ENCODE measurements at places on chromosomes 4 and X.

- no peak for DNase-seq
These were observed 94.0 kb downstream of the COL4A6 start for GRCh38 chrX:108344216-108344615.

GRCh38 chrX:110966091-110966454 lies 129.9 kb upstream of the PAK3 start:
- no peak for DNase-seq

DNA sequence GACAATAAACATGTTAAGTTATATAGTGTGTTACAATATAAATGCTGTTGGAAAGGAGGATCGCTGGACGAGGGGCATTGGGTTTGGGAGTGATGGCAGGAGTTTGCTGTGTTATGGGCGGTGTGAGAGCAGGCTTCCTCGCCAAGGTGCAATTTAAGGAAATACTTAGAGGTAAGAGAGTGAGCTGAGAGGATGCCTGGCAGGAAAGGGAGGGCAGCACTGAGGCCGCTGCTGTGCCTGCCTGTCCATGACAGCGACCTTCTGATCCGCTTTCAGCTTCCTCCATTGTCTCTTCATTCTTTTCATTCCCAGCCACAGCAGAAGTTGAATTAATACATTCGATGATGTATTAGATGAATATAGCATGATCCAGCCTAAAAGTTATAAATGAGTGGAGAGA lies 41.2 kb upstream of the TBC1D14 start:
- DNase-seq, result no peak

DNA sequence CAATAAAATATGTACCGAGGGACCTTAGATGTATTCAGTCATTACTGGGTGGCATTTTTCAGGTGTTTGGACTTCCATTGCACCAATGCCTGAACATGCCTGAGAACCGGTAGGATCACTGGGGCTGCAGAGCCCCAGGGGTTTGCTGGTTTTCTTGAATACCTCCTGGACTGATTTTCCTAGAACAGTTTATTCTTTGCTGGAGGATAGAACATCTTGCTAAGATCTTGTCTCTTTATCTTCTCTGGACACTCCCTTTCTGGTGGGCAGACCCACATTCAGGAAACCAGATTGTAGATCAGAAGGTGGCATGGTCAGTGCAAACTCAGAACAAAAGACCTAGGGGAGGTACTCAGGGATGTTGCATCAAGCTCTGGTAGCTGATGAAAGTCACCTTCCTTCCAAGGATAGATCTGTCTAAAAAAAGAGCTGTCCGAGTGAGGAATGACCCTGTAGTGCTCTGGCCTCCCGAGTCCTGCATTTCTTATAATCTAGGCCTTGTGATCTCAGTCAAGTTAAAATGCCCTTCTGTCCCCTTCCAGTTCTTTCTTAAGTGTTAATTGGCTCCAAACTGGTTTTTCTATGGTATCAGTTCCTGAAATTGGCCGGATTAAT lies 84.8 kb downstream of the CLDN34 start:
- DNase-seq, result no peak

DNA sequence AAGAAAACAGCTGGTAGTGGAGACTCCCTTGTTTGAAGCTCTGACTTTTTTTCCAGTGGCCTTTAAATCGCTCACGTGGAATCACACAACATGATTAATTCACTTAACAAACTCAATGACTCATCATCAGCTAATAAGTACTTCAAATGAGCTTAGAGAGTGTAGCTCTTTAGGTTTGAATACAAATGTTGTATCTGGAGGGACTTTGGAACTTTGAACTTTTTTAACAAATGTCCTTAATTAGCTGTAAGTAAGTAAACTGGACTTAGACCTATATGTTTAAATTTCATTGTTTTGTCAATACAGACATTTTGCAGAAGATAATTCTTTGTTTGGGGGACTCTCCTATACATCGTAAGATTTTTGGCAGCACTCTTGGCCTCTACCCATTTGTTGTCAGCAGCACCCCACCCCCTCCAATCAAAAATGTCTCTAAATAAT lies 581.1 kb downstream of the SPRY1 start:
- DNase-seq, result no peak

GRCh38 chr4:36187723-36188333 lies 56.5 kb downstream of the ARAP2 start:
- no peak for DNase-seq

- DNase-seq, result no peak
These were observed 45.5 kb downstream of the TBL1X start for GRCh38 chrX:9510366-9510765.

DNA sequence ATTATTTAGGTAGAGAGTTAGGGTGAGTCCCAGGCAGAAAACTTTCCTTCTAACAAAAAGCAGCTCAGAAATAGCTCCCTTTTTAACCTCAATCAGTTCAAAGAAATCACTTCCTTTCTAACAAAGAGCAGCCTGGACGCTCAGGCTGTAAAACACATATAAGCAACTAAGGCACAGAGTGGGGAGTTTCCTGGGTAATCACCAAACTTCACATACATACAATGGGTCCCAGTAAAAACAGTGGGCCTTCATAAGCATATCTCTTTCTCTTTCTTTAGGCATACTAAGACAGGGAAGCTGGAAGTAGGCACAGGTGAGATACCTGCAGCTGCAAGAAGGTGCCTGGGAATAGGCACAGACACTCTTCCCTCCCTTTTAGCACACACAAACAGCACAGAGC lies 4.9 kb upstream of the NAF1 start:
- no peak for DNase-seq

DNA sequence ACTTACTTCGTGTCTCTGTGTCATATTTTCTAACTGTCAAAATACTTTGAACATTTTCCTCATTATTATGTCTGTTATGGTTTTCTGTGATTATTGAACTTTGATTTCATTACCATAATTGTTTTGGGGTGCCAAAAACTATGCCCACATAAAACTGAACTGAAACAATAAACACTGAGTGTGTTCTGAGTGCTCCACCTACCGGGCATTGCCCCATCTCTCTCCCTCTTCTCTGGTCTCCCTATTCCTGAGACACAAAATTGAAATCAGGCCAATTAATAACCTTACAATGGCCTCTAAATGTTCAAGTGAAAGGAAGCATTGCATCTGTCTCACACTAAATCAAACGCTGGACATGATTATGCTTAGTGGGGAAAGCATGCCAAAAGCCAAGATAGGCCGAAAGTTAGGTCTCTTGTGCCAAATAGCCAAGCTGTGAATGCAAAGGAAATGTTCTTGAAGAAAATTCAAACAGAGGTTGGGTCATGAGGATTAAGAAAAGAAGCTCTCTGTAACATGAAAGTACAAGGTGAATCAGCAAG lies 972.3 kb downstream of the PCDH7 start:
- DNase-seq, result no peak

DNA sequence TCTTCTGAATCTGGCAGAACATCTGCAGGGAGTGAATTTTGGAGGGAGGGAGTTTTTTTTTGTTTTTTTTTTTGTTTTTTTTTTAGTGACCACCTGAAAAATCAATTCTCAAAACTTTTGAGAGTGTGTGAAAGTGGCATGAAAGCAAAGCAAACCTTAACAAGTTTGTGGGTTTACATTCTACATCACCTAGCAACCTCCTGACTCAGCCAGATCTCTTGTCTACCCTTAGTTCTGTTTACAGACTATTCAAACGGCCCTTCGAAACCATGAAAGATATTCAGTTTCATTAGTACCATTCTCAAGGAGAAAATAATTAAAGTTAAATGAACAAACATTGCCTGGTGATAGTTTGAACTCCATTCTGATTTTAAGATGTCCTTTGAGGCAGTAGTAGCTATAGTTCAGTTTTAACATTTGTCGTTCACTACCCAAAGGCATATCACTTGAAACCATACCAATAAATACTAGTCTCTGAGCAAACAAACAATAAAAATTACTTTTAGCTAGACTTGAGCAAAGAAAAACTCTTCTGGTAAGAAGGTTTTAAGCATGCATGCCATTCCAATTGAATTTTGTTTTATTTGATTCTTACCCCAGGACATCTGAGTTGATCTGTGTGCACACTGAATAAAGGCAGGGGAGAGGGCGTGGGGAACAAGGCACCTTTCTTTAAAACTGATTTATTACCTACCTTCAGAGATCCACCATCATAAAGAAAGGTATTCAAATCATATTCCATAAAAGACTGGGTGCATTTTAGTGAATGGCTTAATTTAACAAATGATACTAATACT lies 137.7 kb downstream of the ARX start:
- no peak for DNase-seq

All from stimulated activated CD8-positive, alpha-beta memory T cell treated with anti-CD3 and anti-CD28 coated beads, Interleukin-4, amount 100 ng/mL, for 24 hours (primary cell).